ENCODE measurements at places on chromosomes 11 and 22. TPM values are rescaled to one million over a fixed set of nuclear protein-coding genes. Genes with fewer than 3 reads are reported as not detected.

Gene OR5A1
- not detected for total RNA-seq

DNA sequence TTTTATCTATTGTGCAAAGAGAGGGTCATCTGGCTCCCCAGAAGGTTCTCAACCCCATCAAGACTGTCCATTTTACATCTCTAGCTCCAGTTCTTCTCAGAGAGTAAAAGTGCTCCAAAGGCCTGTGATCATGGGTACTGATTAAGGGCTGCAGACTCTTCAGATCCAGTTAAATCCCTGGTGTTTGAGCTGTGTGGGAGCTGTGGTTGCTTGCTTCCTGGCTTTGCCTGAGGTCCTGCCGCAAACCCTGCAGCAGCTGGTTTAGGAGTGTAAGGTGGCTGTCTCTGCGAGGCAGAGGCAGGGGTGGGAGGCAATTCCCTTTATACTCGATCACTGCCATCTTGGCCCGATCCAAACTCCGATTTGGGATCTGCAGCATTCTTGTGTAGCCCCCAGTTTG lies 1.2 kb downstream of the MRPL17 start:
- H3K36me3 ChIP-seq = no peaks in the 10 kb centered on the region
- peak overlapping the region; percentile 80 for H3K27ac ChIP-seq
- peak overlapping the region; percentile 93 for H3K4me3 ChIP-seq
- DNase-seq = no peak

DNA sequence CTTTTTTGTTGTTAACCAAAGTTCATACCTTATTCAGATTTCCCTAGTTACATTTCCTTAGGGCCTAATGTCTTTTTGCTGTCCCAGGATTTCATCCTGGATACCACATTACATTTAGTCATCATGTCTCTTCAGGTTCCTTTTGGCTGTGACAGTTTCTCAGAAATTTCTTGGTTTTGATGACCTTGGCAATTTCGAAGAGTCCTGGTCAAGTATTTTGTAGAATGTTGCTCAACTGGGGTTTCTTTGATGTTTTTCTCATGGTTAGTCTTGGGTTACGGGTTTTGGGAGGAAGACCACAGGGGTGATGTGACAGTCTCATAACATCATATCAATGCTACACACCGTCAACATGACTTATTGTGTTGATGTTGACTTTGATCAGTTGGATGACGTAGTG lies 39.8 kb upstream of the FDX1 start:
- no peaks in the 10 kb centered on the region for H3K4me1 ChIP-seq
- no peaks in the 10 kb centered on the region for H3K27me3 ChIP-seq
- H3K4me3 ChIP-seq = no peak overlapping the region
- no peak overlapping the region for H3K27ac ChIP-seq
- no peaks in the 10 kb centered on the region for H3K36me3 ChIP-seq

- H3K36me3 ChIP-seq = no peaks in the 10 kb centered on the region
- no peaks in the 10 kb centered on the region for H3K27me3 ChIP-seq
- H3K4me1 ChIP-seq = no peaks in the 10 kb centered on the region
- no peak for DNase-seq
- no peak overlapping the region for H3K4me3 ChIP-seq
Measured at GRCh38 chr22:39129746-39130145, 22.7 kb downstream of the CBX7 start.

GRCh38 chr22:28198692-28199091 lies 279.6 kb upstream of the PITPNB start:
- no peaks in the 10 kb centered on the region for H3K27me3 ChIP-seq
- H3K4me3 ChIP-seq = no peak overlapping the region
- no peak overlapping the region for H3K27ac ChIP-seq

GRCh38 chr22:36335621-36336020 lies 52.1 kb downstream of the MYH9 start:
- peaks cover 65% of the 10 kb centered on the region for H3K4me1 ChIP-seq
- H3K36me3 ChIP-seq = no peaks in the 10 kb centered on the region
- peak overlapping the region; percentile 95 for H3K27ac ChIP-seq
- DNase-seq = no peak
- no peak overlapping the region for H3K4me3 ChIP-seq
